ENCODE measurements at places on chromosomes 2 and 18. TPM values are rescaled to one million over a fixed set of nuclear protein-coding genes. Genes with fewer than 3 reads are reported as not detected.

DNA sequence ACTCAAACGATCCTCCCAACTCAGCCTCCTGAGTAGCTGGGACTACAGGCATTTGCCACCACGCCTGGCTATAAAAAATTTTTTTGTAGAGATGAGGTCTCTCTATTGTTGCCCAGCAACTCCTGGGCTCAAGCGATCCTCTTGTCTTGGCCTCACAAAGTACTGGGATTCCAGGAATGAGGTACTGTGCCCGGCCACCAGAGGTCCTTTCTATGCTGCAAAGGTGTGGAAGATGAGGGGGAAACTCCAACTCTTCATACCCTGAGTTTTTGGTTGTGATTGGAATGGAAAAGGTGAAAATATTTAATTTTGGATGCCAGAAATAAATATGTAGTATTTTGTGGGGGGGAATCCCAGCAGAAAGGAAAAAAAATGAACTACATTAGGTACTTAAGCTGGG lies 36.0 kb downstream of the MRPL33 start:
- DNase-seq, result peak; percentile 55
- H3K27me3 ChIP-seq, result no peaks in the 10 kb centered on the region
- H3K4me1 ChIP-seq, result peaks cover 39% of the 10 kb centered on the region
- H3K4me3 ChIP-seq, result no peak overlapping the region

- H3K36me3 ChIP-seq, result no peaks in the 10 kb centered on the region
- H3K4me1 ChIP-seq, result no peaks in the 10 kb centered on the region
- no peak for DNase-seq
- H3K4me3 ChIP-seq, result no peak overlapping the region
- no peak overlapping the region for H3K27ac ChIP-seq
Observed at GRCh38 chr18:57077786-57078552, 68.9 kb upstream of the BOD1L2 start.

DNA sequence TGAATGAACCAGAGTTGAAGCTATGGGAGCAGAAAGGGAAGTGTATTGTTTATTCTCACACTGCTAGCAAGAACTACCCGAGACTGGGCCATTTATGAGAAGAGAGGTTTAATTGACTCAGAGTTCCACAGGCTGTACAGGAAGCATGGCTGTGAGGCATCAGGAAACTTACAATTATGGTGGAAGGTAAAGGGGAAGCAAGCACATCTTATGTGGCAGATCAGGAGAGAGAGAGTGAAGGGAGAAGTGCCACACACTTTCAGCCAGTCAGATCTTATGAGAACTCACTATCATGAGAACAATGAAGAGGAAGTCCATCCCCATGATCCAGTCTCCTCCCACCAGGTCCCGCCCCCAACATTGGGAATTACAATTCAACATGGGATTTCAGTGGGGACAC lies 383.2 kb upstream of the SLC14A2 start:
- H3K36me3 ChIP-seq, result no peaks in the 10 kb centered on the region
- DNase-seq, result no peak
- H3K4me3 ChIP-seq, result no peak overlapping the region
- H3K4me1 ChIP-seq, result no peaks in the 10 kb centered on the region

DNA sequence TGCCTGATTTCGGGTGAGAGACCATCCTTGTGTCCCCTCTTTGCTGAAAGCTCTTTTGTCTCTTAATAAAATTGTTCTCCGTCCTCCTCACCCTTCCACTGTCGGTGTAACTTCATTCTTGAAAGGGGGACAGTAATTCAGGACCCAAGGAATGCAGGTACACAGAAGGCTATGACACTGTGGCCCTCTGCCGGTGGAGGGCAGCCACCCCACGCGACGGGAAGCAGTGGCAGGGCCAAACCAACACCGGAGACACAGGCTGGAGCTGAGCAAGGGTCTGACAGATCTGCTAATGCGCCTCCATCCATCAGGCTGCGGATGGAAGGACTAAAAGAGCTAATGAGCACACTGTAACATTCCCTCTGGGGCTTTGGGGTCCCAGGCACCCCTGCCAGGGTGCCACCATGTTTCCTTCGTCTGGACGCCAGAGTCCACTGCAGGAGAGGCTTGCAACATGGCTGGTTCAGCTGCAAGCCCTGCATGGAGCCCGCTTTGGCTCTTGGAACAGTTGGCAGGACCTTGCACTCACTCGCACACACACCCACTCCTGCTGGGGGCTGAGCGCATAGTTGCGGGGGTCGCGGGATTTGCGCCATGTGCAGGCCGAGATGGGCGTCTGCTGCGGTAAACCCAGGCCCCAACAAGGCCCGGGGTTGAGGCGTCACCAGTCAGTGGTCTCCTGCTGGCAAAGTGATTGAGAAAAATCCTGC lies 544.1 kb upstream of the CDH7 start:
- peaks cover 58% of the 10 kb centered on the region for H3K27me3 ChIP-seq
- no peaks in the 10 kb centered on the region for H3K36me3 ChIP-seq
- peak overlapping the region; percentile 28 for H3K27ac ChIP-seq

GRCh38 chr18:70311726-70312125 lies 22.9 kb downstream of the SOCS6 start:
- no peaks in the 10 kb centered on the region for H3K27me3 ChIP-seq
- H3K27ac ChIP-seq, result no peak overlapping the region
- H3K36me3 ChIP-seq, result no peaks in the 10 kb centered on the region
- peaks cover 20% of the 10 kb centered on the region for H3K4me1 ChIP-seq

- H3K36me3 ChIP-seq, result peaks cover 12% of the 10 kb centered on the region
- no peaks in the 10 kb centered on the region for H3K27me3 ChIP-seq
- no peak for DNase-seq
- no peak overlapping the region for H3K27ac ChIP-seq
Observed at GRCh38 chr2:178204977-178205376, 10.7 kb downstream of the OSBPL6 start.

GRCh38 chr18:74478880-74479279 lies 17.3 kb upstream of the CNDP2 start:
- DNase-seq, result peak; percentile 57
- no peaks in the 10 kb centered on the region for H3K27me3 ChIP-seq
- no peaks in the 10 kb centered on the region for H3K36me3 ChIP-seq
- no peak overlapping the region for H3K27ac ChIP-seq
- no peak overlapping the region for H3K4me3 ChIP-seq

DNA sequence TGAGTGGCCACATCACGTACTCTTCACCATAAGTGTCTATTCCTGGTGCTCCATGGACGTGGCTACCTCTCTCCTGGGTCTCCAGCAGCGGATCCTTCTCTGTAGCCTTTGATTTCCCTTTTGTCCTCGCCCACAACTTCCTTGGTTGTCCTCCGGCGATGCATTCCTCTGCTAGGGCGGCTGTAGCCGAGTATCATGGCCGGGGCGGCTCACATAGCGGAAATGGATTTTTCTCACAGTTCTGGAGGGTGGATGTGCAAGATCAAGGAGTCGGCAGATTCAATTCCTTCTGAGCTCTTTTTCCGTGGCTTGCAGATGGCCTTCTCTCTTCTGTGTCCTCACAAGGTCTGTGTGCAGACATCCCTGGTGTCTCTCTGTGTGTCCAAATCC lies 35.7 kb downstream of the ACKR3 start:
- H3K36me3 ChIP-seq, result peaks cover 5% of the 10 kb centered on the region
- peaks cover 13% of the 10 kb centered on the region for H3K4me1 ChIP-seq
- H3K27ac ChIP-seq, result no peak overlapping the region
- H3K27me3 ChIP-seq, result peaks cover 27% of the 10 kb centered on the region

GRCh38 chr18:9796935-9797549 lies 88.7 kb upstream of the TXNDC2 start:
- no peaks in the 10 kb centered on the region for H3K27me3 ChIP-seq
- no peak for DNase-seq
- H3K4me1 ChIP-seq, result no peaks in the 10 kb centered on the region
- H3K4me3 ChIP-seq, result no peak overlapping the region
- peaks cover 6% of the 10 kb centered on the region for H3K36me3 ChIP-seq
- no peak overlapping the region for H3K27ac ChIP-seq

GRCh38 chr2:168060986-168061750 lies 186.2 kb downstream of the STK39 start:
- no peak overlapping the region for H3K27ac ChIP-seq
- no peaks in the 10 kb centered on the region for H3K4me1 ChIP-seq
- H3K27me3 ChIP-seq, result no peaks in the 10 kb centered on the region
- DNase-seq, result peak; percentile 24

DNA sequence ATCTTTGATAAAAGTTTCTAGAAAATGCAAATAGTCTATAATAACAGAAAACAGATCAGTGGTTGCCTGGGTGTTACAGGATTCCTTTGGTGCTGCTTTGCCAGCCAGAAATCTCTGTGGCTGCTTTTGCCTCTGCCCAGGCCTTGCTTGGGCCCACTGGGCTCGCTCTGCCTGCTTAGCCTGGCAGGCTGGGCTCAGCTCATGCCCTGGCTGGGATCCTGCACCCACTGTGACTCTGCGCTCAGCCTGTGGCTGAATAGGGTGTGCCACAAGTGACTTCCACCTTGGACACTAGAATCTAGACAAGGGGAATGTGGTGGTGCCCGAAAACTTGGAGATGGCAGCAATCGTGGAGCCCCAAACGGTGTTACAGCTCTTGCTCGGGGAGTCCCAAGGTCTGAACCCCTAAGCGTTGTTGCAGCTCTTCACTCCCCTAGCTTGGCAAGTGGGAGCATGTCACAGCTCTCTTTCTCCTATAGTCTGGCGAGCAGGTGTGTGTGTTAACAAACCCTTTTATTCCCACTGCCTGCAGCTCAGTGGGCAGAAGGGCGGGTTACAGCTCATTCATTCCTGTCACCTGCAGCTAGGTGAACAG lies 50.9 kb downstream of the FBXO48 start:
- no peak overlapping the region for H3K27ac ChIP-seq
- no peaks in the 10 kb centered on the region for H3K4me1 ChIP-seq
- H3K27me3 ChIP-seq, result no peaks in the 10 kb centered on the region

- peaks cover 6% of the 10 kb centered on the region for H3K4me1 ChIP-seq
- DNase-seq, result no peak
- H3K4me3 ChIP-seq, result no peak overlapping the region
- H3K27ac ChIP-seq, result no peak overlapping the region
Observed at GRCh38 chr2:24710806-24711205, 82.4 kb downstream of the PTRHD1 start.

- no peaks in the 10 kb centered on the region for H3K27me3 ChIP-seq
- H3K27ac ChIP-seq, result no peak overlapping the region
- H3K4me1 ChIP-seq, result peaks cover 6% of the 10 kb centered on the region
- H3K36me3 ChIP-seq, result no peaks in the 10 kb centered on the region
Observed at GRCh38 chr2:113136828-113137775, 9.7 kb downstream of the IL1RN start.

GRCh38 chr18:46335534-46336101 lies 231.4 kb downstream of the HAUS1 start:
- no peak for DNase-seq
- H3K4me3 ChIP-seq, result peak overlapping the region; percentile 92
- no peak overlapping the region for H3K27ac ChIP-seq
- H3K27me3 ChIP-seq, result no peaks in the 10 kb centered on the region
- H3K4me1 ChIP-seq, result peaks cover 36% of the 10 kb centered on the region

DNA sequence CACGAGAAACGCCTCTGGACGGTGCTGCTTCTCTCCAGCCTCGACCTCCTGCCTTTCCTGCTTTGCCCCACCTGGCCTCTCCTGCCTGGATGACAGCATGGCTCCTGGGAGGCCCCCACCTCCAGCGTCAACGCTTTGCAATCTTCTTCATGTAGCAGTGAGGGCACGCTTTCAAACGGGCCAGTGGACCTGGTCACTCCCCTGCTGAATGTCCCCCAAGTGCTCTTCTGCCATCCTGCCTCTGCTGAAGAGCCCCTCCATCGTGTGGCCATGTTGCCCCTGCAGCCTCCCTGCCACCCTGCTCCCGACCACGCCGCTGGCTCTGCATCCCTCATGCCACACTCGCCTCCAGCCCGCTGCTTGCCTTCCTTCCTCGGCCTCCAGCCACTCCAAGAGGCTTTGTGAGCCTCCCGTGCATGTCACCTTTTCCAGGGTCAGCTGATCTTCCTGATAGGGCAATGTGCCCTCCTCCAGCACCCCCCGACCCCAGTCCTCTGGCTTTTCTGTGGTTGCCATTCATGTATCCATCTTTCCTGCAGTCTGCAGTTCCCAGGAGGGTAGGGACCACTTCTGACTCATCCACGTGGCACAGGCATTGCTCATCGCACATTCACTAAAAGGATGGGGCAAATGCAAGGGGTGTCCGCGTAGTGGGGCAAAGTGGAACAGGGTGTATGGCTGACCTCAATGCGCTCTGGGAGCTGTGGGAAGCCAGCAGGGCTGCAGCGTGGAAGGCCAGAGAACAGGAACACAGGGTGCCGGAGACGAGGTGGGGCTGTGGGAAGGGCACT lies 268.8 kb downstream of the TWIST2 start:
- DNase-seq, result peak; percentile 29
- no peak overlapping the region for H3K27ac ChIP-seq
- peaks cover 11% of the 10 kb centered on the region for H3K4me1 ChIP-seq
- no peaks in the 10 kb centered on the region for H3K27me3 ChIP-seq
- peaks cover 13% of the 10 kb centered on the region for H3K36me3 ChIP-seq
- H3K4me3 ChIP-seq, result no peak overlapping the region

DNA sequence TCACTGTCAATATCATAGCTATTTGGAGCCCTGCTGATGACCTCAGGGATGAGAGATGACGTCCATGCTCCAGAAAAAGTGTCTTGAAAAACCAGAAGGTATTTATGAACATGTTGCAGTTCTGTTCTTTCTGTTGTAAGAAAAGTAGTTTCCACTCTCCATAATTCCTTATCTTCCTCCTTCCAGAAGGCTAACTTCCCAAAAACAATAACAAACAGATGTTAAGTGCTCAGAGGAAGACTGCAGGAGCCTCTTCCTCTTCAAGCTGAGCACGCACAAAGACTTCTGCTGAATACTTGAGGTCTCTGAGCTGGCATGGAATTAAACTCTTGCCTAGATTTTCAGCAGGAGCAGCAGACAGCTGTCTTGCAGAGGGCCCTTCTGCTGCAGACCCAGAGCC lies 434.5 kb upstream of the KLHL29 start:
- no peak overlapping the region for H3K4me3 ChIP-seq
- H3K27me3 ChIP-seq, result no peaks in the 10 kb centered on the region
- H3K4me1 ChIP-seq, result no peaks in the 10 kb centered on the region

Gene SERPINB11
- total RNA-seq, result not detected

Gene ZSCAN30
- 30.1 TPM for total RNA-seq

Gene ANKRD62
- not detected for total RNA-seq

Gene CLEC4F
- total RNA-seq, result not detected

Gene COL3A1
- total RNA-seq, result not detected

Gene DLX2
- 1.9 TPM for total RNA-seq

Gene CRYGA
- total RNA-seq, result not detected

Gene LRP1B
- total RNA-seq, result not detected

Gene UGT1A8
- total RNA-seq, result not detected

Gene RTTN
- total RNA-seq, result 55.8 TPM

Measured in MCF 10A (cell line).